ENCODE measurements at places on chromosomes 16 and 17.
A peak's percentile ranks its signal among the peaks of the same experiment; 100 is the strongest.

- no peaks in the 10 kb centered on the region for H3K36me3 ChIP-seq
- H3K4me1 ChIP-seq: peaks cover 29% of the 10 kb centered on the region
- H3K27me3 ChIP-seq: peaks cover 47% of the 10 kb centered on the region
- peak overlapping the region; percentile 75 for H3K27ac ChIP-seq
These were observed 14.4 kb downstream of the GUCY2D start for GRCh38 chr17:8016632-8017424.

DNA sequence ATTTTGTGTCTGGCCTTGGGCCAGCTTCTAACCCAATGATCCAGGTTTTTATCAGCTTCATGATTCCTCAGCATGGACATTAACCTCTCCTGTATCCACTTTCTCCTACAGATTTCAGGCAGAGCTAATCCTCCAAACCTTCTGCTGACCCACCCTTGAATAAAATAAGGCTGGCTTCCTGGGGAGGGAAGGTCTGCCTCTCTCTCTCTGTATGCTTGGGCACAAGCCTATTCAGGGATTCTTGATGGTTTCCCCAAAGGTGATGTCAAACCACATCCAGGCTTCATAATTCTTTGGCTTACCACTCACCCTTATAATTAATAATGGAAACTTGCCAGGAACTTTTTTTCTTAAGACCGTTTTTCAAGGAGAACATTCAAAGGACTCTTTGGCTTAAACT, 240.1 kb downstream of the UTP18 start:
- no peak for DNase-seq
- no peak overlapping the region for H3K4me3 ChIP-seq
- H3K27ac ChIP-seq: no peak overlapping the region
- no peaks in the 10 kb centered on the region for H3K4me1 ChIP-seq
- H3K27me3 ChIP-seq: no peaks in the 10 kb centered on the region
- no peaks in the 10 kb centered on the region for H3K36me3 ChIP-seq

GRCh38 chr17:39841134-39841683, 22.9 kb downstream of the IKZF3 start:
- DNase-seq: no peak
- H3K27me3 ChIP-seq: peaks cover 32% of the 10 kb centered on the region
- H3K27ac ChIP-seq: no peak overlapping the region
- H3K36me3 ChIP-seq: no peaks in the 10 kb centered on the region
- no peak overlapping the region for H3K4me3 ChIP-seq
- H3K4me1 ChIP-seq: no peaks in the 10 kb centered on the region

DNA sequence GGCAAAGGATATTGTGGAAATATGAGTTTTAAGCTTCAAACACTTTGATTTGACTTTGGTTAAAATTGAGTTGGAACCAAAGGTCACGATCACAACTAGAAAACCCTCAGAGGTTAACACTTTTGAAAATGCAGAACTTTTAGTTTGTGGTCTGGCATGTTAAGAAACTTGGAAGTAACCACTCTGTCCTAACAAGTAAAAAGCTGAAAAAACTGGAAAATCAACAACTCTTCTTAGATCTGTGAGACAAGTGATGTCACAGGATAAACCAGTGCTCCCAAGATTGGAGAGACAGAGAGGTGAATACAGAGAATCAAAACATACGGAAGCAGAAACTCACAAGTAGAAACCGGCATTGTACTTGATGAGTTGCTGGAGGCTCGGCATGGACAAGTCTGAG, 17.4 kb downstream of the MFSD6L start:
- DNase-seq: no peak
- peaks cover 3% of the 10 kb centered on the region for H3K27me3 ChIP-seq
- no peak overlapping the region for H3K27ac ChIP-seq
- H3K4me3 ChIP-seq: no peak overlapping the region

DNA sequence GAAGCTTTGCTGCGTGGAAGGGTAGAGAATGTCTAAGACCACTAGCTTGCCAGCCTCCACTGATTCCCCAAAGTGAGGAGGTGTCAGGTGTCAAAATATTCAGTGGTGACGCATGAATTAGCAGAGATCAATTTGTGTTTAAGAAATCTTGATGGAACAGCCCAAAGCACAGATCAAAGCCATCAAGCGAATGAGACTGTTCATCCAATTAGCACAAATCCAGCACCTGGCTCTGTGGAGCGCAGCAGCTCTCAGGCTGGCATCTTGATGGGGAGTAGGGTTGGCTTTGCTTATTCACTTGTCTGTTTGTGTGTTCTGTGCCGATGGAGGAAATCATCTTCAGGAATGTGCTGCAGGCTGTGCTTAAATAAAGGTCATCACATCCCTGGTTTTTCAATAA, 456.8 kb upstream of the CCL2 start:
- no peak overlapping the region for H3K4me3 ChIP-seq
- peaks cover 5% of the 10 kb centered on the region for H3K4me1 ChIP-seq
- H3K27ac ChIP-seq: no peak overlapping the region
- no peaks in the 10 kb centered on the region for H3K27me3 ChIP-seq
- no peaks in the 10 kb centered on the region for H3K36me3 ChIP-seq

DNA sequence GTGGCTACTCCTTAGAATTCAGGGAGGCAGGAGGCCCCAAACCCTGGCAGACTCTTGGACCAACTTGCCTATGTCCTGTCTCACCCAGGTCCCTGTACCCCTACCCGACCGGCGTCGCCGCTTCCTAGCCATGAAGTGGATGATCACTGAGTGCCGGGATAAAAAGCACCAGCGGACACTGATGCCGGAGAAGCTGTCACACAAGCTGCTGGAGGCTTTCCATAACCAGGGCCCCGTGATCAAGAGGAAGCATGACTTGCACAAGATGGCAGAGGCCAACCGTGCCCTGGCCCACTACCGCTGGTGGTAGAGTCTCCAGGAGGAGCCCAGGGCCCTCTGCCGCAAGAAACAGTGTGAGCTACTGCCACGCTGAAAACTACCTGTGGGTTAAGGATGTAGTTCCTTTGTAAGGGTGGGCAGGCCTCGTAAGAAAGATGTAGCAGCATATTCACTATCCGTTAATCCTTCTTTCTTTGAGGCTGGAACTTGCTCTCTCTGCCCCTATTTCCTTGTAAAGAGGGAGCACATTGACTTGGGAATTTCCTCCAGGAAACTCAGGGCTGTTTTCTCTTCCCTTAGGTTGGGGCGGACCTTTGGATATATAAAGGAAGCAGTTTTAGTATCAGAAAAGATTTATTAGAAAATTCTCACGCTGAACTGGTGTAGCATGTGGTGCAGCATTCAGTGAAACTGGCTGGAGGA, 4.1 kb downstream of the MRPS7 start:
- no peak for DNase-seq
- H3K27ac ChIP-seq: no peak overlapping the region
- H3K4me3 ChIP-seq: no peak overlapping the region
- H3K36me3 ChIP-seq: peaks cover 46% of the 10 kb centered on the region
- H3K4me1 ChIP-seq: peaks cover 14% of the 10 kb centered on the region

DNA sequence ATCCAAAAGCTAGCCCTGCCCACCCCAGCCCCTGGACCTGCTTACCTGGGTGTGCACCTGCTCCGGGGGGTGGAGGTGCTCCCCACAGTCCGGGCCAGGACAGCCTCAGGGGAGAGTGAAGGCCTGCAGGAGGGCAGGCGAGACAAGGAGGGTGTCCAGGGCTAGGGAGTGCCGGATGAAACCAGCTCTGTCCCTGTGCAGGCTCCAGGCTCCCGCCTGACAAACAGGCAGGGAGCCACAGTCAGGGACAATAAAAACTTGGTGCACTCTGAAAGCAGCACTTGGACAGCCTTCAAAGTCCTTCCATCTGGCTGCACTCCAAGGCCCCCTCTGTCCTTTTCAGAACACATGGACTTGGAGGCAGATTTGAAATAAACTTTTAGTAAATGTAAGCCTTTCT, 3.9 kb downstream of the PAQR4 start:
- peaks cover 38% of the 10 kb centered on the region for H3K4me1 ChIP-seq
- peaks cover 7% of the 10 kb centered on the region for H3K27me3 ChIP-seq
- no peak for DNase-seq

GRCh38 chr17:15451680-15452079, 15.7 kb downstream of the CDRT4 start:
- no peak overlapping the region for H3K4me3 ChIP-seq
- H3K27me3 ChIP-seq: no peaks in the 10 kb centered on the region
- no peak for DNase-seq
- peaks cover 9% of the 10 kb centered on the region for H3K4me1 ChIP-seq
- no peak overlapping the region for H3K27ac ChIP-seq
- H3K36me3 ChIP-seq: no peaks in the 10 kb centered on the region

DNA sequence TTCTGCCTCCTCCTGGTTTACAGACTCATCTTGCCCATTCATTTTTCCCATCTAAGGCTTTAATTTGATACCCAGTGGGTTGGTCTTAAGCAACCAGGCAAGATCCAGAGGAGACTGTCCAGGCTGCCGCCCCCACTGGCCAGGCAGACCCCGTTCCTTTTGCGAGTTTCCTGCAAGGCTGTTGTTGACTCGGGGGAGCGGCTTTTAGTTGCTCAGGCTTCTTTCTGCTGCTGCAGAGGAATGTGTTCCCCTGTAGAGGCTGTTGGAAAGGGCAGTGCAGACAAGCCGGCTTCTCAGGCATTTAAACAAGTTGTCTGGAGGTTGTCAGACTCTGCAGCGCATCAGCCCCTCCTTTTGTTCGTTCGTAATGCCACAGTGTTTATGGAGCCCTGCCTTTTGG, 231.2 kb downstream of the PRKCA start:
- no peak overlapping the region for H3K4me3 ChIP-seq
- no peaks in the 10 kb centered on the region for H3K27me3 ChIP-seq
- no peaks in the 10 kb centered on the region for H3K4me1 ChIP-seq
- DNase-seq: no peak

DNA sequence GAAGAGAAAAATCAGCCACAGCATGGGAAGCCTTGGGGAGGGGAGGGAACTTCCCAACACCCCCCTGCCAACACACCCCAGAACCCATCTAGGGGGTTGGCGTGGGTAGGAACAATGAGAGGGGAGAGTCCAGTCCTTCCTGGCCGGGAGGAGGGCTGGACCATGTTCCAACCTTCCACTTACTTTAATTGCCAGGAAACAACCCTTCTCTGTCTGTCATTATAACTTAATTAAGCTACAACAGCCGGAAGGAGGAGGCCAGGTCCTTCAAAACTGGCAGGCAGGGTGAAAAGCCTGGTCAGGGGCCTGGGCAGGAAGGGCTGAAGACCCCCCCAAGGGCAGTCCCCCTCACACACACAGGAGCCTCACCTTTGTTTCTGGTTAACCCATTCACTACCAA, 447.0 kb downstream of the SOX9 start:
- H3K36me3 ChIP-seq: no peaks in the 10 kb centered on the region
- no peak for DNase-seq
- no peak overlapping the region for H3K4me3 ChIP-seq
